T-cell (primary cell): ENCODE measurements at places on chromosomes 5 and 9. TPM values are rescaled to one million over a fixed set of nuclear protein-coding genes. Genes with fewer than 3 reads are reported as not detected.

The ECSCR gene
- not detected for total RNA-seq

The INSL4 gene
- not detected for total RNA-seq

The PCDHGA4 gene
- total RNA-seq, result 0.18 TPM

The GABRG2 gene
- total RNA-seq, result 2.2 TPM

The CHSY3 gene
- total RNA-seq, result not detected

The CDKN2A gene
- total RNA-seq, result 5.4 TPM

The HRCT1 gene
- not detected for total RNA-seq

The GABBR2 gene
- total RNA-seq, result not detected

The ANKDD1B gene
- not detected for total RNA-seq

The OMD gene
- total RNA-seq, result not detected

The F12 gene
- 0.44 TPM for total RNA-seq

The TRIM14 gene
- 75.7 TPM for total RNA-seq

The TMEM171 gene
- not detected for total RNA-seq

The NR6A1 gene
- not detected for total RNA-seq
